A549 treated with CORT108297 at 1 μM for 4 hours (cell line): ENCODE measurements at places on chromosomes 6 and 20. TPM values are rescaled to one million over a fixed set of nuclear protein-coding genes. Genes with fewer than 3 reads are reported as not detected.

LY6G5C gene
- 1.1 to 2.0 TPM (median 1.6 TPM) in 5 replicates for total RNA-seq

SLC17A1 gene
- 0.10 TPM in 1 of 5 replicates, not detected in the others for total RNA-seq

PFDN6 gene
- 98.0 to 128 TPM (median 112 TPM) in 5 replicates for total RNA-seq

TMC2 gene
- total RNA-seq = not detected in 5 replicates

PGC gene
- total RNA-seq = 0.09 TPM in 1 of 5 replicates, not detected in the others

PSMB1 gene
- 230 to 263 TPM (median 241 TPM) in 5 replicates for total RNA-seq

FILIP1 gene
- 0.18 to 0.53 TPM (median 0.32 TPM) in 5 replicates for total RNA-seq

BMP2 gene
- total RNA-seq = 0.43 to 0.69 TPM (median 0.55 TPM) in 5 replicates
